ENCODE measurements at places on chromosomes 5 and 9.

DNA sequence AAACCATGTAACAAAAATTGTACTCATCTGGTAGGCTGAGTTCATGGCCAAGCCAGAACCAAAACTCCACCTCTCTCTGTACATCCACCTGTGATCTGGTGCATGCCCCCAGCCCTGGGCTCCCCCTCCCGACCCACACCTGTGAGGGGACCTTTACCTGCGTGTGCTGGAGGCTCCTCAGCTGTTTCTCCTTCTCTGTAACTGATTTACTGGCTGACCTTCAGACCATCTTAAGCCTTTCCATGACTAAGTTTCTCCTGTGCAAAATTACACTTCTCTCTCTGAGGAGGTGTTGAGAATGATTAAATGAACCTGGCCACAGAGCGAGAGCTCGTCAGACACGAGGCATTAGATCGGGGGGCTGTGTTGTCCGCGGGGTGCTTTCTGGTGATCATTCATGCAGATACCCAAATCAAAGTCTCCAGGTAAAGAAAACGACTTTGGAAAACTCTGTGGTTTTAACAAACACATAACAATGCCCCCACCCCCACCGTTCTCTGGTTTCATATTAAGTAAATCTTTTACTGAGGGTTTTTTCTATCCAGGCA, 136.4 kb downstream of the SEMA5A start:
- DNase-seq = no peak

DNA sequence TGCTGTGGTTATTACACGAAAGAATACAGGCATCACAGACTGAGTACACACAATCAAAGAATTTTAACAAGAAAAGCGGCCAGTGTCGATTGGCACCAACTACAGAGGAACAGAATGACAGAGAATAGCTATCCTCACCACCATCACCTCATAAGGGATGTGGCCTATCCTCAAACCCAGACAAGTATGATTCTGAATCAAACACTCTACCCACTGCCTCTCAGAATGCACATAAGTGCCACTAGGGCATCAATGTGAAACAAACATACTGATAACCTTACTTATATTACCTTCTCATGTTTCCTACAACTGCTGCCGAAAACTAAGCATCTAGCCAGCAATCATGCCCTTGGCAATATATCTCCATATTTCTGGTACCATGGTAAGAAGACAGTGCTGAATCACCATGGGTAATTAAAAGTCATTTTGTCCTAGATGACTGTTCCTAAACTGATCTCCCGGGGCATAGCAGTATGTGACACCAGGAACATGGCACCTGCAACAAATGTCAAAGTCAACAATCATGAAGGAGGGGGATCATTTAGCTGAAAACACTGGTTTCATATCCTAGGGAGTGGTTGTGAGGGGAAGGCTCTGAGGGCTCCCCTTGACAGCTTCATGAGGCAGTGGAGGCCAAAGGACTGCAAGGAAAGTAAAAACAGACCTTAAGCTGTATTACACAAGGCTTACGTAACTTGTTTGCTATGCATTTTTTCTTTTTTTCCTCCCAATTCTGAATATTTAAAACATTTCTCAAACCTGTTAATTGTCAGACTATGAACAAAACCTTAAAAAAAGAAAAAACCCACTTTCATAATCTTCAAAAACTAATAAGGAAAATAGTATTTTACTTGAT, 88.3 kb downstream of the LHFPL2 start:
- DNase-seq = no peak

DNA sequence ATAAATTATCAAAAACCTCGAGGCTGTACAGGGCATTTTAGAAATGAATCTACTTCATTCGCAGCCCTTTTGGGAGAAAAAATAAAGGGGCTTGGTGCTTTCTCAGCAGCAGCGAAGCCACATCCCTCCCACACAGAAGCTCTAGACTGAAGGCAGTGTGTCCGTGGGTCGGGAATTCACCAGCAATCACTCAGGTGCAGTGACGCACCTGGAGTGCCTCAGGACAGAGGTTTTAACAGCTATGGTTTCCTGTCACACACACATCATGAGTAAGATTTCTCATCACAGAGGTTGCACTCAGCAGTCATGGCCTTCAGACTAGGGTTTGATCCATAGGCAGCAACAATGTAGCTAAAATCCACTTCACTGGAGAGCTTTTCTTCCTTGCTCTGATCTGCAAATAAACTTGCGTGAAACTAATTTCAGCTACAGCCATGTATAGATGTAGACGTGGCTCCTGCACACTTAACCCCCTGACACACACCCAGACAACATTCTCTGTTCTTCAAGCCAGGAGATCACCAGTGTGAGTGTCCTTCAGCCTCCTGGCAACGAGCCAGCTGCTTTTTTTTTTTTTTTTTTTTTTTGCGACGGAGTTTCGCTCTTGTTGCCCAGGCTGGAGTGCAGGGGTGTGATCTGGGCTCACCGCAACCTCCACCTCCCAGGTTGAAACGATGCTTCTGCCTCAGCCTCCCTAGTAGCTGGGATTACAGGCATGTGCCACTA, 34.8 kb downstream of the DYNC2I2 start:
- DNase-seq = no peak

DNA sequence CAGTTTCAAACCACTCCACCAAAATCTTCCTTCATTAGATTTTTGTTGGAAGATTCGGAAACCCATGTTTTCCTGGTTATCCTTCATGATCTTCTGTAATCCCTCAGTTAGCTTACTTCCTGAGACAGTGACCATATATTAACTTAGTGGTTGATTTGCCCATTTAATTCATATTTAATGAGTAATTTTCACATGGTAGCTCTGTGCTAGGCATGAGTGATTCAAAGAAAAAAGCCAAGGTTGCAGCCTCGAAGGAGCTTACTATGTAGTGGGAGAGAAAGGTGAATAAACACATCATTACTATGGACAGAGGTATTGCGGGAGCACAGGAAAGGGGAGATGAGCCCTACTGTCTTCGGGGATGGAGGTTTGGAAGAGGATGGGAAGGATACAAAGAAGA, 158.5 kb downstream of the TLE1 start:
- DNase-seq = no peak

DNA sequence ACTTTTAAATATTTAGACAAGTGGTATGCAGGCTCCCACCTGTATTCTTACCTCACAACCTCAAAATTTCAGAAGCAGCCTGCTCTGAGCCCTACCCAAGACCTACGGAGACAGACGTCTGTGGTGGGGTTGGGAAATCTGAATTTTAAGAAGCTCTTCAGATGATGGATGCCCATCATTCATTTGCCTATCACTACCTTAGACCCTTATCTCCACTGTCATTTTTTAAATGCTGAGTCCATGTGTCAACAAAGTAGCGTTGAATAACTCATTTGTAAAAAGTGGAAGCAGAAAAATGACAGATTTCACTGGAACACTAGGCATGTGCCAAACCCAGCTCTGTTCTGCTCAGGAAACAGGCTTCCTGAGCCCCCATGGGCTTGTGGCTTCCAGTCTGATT, 85.7 kb downstream of the PDE4D start:
- no peak for DNase-seq

DNA sequence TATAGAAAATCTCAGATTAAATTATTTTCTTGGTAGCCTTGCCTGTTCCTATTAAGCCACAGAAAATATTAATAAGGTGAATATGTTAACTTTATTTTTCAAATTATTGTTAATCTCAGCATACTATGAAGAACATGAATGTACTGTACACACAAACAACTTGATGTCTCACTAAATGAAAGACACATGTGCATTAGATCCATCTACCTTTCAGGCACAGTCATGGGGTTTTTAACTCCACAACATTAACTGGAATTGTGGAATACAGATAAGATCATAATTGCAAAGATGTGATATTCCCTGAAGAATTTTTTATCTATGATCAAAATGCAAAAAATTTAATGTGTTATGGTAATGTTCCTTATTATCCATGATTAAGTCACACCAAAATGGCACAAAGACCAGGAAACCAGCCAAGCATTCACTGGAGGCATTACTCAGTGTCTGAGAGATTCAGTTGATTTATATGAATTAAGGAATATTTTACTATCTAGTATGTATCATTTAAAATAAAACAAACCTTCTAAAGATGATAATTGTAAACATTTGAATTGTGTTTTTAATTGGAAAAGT, 150.0 kb upstream of the VCAN start:
- DNase-seq = no peak

DNA sequence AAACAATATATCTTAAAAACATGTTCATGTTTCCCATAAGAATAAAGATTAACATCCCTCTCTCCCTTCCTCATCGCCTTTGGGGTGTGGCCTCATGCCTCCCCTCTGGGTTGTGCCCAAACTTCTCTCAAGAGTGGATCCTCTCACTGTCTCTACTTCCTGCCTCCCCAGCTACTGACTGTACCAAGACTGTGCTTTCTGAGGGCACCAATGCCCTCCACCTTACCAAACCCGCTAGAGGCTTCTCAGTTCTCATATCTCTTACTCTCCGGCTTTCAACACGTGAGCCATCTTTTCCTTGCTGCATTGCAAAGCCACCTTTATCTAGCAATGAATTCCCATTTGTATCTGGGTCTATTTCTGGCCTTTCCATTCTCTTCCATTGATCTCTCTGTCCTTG, 34.4 kb upstream of the KCNIP1 start:
- DNase-seq = no peak

- no peak for DNase-seq
These were observed 21.3 kb downstream of the GLT6D1 start for GRCh38 chr9:135617991-135618411.

DNA sequence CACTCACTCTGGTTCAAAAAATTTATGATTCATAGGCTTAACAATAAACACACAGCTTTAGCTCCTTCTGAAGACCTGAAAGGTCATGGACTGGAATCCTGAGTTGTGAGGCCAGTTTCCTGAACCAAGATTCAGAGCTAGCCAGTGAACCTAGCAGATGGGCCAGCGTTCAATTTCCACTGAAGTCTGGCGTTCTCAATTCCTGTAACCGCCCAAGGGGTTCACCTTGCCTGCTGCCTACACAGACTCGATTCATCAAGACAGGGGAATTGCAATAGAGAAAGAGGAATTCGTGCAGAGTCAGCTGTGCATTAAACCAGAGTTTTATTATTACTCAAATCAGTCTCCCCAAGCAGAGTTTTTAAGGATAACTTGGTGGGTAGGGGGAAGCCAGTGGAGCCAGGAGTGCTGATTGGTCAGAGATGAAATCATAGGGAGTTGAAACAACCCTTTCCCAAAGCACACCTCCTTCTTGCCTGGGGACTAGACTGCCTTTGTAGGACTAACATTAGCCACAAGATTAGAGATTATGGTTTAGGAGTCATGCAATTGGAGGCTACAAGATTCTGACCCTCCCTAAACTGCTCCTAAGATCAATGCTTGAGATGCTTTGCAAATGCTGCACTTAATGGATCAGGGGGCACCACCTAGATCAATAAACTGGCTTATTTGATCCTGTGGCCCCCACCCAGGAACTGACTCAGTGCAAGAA, 117.5 kb upstream of the SHB start:
- DNase-seq = no peak

- peak; percentile 94 for DNase-seq
These were observed 19.4 kb downstream of the GBGT1 start for GRCh38 chr9:133144142-133144903.

- DNase-seq = no peak
These were observed 14.0 kb downstream of the NDUFS6 start for GRCh38 chr5:1815071-1815786.

DNA sequence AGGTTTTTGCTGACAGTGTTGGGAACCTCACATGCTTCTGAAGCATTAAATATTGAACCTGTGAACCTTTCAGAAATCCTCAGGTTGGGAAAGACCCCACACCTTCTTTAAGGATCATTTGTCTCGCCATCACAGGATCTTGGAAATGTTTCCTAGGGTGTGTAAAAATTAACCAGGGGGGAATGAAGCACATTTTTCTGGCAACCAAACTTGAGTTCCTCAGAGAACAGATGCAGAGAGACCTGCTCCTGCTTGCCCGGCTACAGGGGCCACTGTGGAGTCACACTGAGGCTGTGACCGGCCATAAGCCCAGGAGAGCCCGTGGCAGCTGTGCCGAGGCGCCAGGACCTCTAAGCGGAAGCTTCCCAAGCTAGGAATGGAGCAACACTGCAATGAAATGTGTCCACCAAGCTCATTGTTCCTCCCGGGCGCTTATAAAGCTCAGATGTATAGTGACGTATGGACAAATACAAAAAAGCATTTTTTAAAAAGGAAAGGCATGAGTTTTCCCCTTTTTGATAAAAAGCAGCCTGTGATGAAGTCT, 7.7 kb downstream of the CXCL14 start:
- DNase-seq = no peak

- DNase-seq = no peak
These were observed 271.1 kb upstream of the IRX1 start for GRCh38 chr5:3324421-3325101.

DNA sequence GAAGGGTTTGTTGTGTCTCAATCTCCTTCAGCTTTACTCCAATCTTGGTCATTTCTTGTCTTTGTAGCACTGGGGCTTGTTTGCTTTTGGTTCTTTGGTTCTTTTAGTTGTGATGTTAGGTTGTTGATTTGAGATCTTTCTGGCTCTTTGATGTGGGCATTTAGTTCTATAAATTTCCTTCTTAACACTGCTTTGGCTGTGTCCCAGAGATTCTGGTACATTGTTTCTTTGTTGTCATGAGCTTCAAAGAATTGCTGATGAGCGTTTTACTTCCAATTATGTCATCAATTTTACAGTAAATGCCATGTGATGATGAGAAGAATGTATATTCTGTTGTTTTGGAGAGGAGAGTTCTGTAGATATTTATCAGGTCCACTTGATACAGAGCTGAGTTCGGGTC, 353.3 kb downstream of the MAN2A1 start:
- DNase-seq = no peak
